Endothelial cell of umbilical vein (primary cell): ENCODE measurements at places on chromosomes 3 and 15. TPM values are rescaled to one million over a fixed set of nuclear protein-coding genes. Genes with fewer than 3 reads are reported as not detected.

- H3K4me1 ChIP-seq: no peaks in the 10 kb centered on the region
- H3K27ac ChIP-seq: no peak overlapping the region
- no peaks in the 10 kb centered on the region for H3K27me3 ChIP-seq
- no peaks in the 10 kb centered on the region for H3K36me3 ChIP-seq
Observed at GRCh38 chr15:91965501-91966193, 112.1 kb downstream of the SLCO3A1 start.

GRCh38 chr3:152438181-152438580, 169.5 kb downstream of the MBNL1 start:
- H3K4me1 ChIP-seq: peaks cover 32% of the 10 kb centered on the region
- no peak overlapping the region for H3K27ac ChIP-seq
- H3K27me3 ChIP-seq: no peaks in the 10 kb centered on the region
- H3K36me3 ChIP-seq: peaks cover 7% of the 10 kb centered on the region
- DNase-seq: no peak

DNA sequence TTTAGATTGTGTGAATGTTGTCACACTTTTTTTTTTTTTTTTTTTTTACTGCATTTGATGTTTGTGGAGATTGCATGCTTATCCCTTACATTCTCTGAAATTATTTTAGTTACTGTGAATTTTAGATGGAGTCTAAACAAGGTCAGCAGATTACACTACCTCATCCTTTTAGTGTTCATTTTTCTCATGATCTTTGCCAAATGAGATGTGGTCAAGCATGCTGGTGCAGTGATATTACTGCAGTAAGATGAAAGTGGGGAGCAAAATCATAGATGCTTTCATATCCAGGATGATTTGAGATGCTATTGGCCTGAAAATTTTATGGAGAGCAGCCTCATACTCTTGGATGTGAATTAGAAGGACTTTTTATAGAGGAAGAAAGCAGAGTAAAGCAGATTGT, 45.8 kb downstream of the SLC25A26 start:
- H3K27me3 ChIP-seq: no peaks in the 10 kb centered on the region
- DNase-seq: no peak
- H3K4me1 ChIP-seq: no peaks in the 10 kb centered on the region
- no peak overlapping the region for H3K4me3 ChIP-seq
- no peaks in the 10 kb centered on the region for H3K36me3 ChIP-seq
- H3K27ac ChIP-seq: no peak overlapping the region

DNA sequence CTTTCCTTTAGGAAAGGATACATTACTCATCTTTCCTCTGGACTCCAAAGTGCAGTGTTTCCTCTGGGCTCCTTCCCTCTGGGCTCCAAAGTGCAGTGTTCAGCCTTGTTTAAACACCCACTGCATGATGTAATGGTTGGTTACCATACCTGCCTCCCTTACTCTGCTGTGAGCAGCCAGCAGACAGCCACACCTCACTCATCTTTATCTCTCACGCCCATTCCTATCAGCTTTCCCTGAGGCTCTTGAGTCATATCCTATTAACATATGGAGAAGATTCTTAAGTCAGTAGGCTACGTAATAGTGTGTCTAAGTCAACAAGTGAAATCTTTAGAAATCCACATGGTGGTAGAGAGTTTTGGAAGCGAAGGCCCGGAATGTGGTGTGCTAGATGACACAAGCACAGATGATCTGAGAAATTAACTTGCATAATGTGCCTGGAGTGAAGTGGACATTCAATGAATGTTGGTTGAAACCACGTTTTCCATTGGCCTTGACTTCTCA, 97.2 kb upstream of the CTNNB1 start:
- H3K27me3 ChIP-seq: peaks cover 6% of the 10 kb centered on the region
- no peak overlapping the region for H3K4me3 ChIP-seq
- no peak overlapping the region for H3K27ac ChIP-seq
- no peak for DNase-seq

- DNase-seq: no peak
- no peak overlapping the region for H3K4me3 ChIP-seq
- no peaks in the 10 kb centered on the region for H3K36me3 ChIP-seq
- no peak overlapping the region for H3K27ac ChIP-seq
- no peaks in the 10 kb centered on the region for H3K4me1 ChIP-seq
Observed at GRCh38 chr15:86021281-86022264, 58.1 kb upstream of the AGBL1 start.

The MKRN3 gene
- 0.16 and 0.40 TPM in 2 replicates for polyA plus RNA-seq

The CFAP92 gene
- 0.04 and 0.10 TPM in 2 replicates for polyA plus RNA-seq
